ENCODE measurements at places on chromosomes 13 and 19.

DNA sequence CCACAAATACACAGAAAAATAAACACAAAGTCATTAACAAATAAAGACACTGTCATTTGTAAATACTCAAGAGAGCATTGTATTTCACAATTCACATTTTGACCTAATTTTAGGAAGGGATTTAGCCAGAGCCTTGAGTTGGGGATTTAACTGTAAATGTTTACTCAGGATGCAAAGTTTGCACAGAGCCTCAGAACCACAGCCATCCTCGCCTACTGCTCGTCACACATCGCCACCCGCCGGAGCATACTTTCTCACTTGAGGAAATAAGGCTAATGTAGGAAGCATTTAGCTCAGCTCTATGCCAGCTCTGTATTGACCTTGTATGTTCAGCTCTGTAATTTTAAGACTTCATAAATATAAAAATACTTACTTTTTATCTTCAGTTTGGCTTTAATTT is 442.7 kb downstream of the OXGR1 start:
- no peak for DNase-seq

- no peak for DNase-seq
These were observed 73.3 kb downstream of the SLC7A1 start for GRCh38 chr13:29522044-29522685.

DNA sequence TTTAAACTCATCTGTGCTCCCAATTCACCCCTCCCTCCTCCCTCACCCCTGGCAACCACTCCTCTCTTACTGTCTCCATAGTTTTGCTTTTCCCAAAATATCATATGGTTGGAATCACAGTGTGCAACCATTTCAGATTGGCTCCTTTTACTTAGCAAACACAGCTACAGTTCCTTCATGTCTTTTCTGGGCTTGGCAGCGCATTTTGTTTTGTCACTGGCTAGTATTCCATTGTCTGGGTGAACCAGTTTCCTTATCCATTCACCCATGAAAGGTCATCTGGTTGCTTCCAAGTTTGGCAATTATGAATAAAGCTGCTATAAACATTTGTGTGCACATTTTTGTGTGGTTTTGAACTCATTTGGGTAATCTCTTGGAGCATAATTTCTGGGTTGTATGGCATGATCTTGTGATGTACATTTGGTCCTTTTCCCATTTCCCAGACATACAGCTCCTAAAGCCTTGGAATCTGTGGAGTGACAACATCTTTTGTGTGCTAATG is 23.9 kb upstream of the GAS6 start:
- no peak for DNase-seq

GRCh38 chr13:26458196-26458749 is 99.2 kb upstream of the WASF3 start:
- DNase-seq, result no peak

- DNase-seq, result no peak
These were observed 1.4 kb upstream of the GIPC1 start for GRCh38 chr19:14497228-14497921.

DNA sequence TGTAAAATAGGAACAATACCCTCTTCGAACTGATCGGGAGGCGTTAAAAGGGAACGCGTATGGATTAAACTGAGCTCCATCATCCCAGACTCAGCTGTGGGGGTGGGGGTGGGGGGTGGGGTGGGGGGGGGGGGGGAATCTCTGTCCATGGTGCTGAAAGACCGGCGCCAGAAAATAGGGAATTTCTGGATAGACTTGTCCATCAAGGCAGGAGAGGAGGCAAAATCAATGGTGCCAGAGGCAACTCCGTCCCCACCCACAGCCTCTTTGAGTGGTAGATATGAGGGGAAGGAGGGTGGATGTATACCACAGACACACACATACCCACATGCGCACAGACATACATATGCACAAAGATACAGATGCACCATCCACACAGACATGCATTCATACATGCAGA is 37.4 kb downstream of the ZNF787 start:
- no peak for DNase-seq

DNA sequence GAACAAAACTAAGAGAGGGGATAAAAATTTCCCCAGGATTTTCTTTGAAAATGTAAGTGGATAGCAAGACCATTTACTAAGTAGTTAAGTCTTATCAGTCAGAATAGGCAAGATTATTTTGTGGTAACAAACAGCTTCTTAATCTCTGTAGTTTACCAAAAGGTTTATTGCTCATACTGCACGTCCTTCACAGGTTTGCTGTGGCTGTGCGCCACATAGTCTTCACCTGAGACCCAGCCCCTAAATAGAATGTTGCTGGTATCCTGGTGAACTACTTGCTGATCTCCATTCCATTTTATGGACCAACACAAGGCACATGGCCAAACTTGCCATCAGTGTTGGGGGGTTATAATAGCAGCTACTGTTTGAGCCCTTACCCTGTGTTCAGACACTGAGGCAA is 44.6 kb downstream of the FNDC3A start:
- DNase-seq, result no peak

GRCh38 chr19:29645911-29646310 is 19.4 kb upstream of the PLEKHF1 start:
- no peak for DNase-seq

DNA sequence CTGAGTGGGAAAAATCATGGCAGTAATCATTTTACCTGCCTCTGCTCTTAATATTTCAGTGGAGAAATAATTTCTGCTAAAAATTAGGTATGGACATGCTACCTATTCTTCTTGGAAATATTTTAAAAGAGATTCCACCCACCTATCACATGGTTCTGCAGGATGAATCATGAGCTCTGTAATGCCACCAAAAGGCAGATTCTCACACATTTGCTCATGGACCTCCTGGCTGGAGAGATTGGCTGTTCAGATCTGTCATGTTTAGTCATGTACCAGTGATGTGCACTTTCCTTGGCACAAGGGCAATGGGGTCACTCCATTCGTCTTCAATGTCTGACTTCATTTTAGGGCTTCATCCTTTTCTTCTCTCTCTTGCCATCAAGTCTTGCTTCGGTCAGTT is 101.8 kb upstream of the MBNL2 start:
- DNase-seq, result no peak

- DNase-seq, result no peak
These were observed 711.6 kb upstream of the SLITRK6 start for GRCh38 chr13:86510792-86511191.

DNA sequence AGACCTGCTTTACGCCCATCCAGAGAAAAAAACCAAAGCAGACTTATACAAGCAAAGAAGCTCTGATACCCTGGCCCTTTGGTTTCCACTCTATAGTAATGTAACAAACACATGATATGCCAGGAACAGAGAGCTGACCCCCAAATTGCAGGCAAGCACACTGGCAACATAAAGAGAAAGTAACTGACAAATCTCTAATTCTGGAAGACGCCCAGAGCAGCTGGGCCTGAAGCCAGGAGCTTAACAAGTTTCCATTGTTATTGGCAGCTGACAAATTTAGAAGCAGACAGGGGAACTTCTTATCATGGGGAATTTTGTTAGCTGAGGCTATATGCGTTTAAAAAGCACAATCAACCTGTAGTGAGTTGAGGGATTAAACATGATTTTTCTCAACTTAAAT is 158.0 kb downstream of the DLEU7 start:
- DNase-seq, result no peak

GRCh38 chr19:18848878-18849661 is 17.3 kb downstream of the UPF1 start:
- no peak for DNase-seq

- DNase-seq, result no peak
These were observed 10.5 kb downstream of the SLC25A42 start for GRCh38 chr19:19074196-19074882.

GRCh38 chr13:70817576-70817975 is 709.3 kb upstream of the KLHL1 start:
- DNase-seq, result no peak

- no peak for DNase-seq
These were observed 10.8 kb downstream of the WASF3 start for GRCh38 chr13:26568132-26568815.

DNA sequence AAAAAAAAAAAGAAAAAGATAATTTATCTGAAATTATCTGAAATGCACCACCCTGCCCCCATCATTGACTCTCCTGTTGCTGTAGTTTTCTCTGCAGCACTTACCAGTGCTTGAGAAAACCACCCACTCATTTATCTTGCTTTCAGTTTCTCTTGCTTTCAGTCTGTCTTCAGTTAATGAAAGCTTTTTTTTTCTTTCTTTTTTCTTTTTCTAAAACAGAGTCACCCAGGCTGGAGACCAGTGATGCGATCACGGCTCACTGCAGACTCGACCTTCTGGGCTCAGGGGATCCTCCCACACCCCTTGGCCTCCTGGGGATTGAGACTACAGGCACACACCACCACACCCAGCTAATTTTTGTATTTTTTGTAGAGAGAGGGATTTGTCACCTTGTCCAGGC is 4.3 kb upstream of the ACP5 start:
- DNase-seq, result peak; percentile 58

DNA sequence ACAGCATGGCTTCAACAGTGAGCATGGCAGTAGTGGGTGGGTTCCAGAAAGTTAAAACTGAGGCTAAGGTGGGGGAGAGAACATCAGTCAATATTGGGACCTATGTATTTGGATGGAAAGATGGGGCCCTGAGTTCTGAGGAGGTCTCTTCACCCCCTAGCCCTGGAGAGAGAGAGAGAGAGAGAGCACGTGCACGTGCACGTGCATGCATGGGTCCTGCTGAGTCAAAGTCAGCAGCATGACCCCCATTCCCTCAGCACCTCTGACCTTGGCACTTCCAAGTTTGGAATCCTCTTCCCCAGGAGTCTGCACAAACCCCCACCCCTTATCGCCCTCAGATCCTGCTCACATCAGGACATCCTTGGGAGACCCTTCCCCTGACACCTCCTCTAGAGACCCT is 32.5 kb upstream of the CEACAM1 start:
- no peak for DNase-seq

DNA sequence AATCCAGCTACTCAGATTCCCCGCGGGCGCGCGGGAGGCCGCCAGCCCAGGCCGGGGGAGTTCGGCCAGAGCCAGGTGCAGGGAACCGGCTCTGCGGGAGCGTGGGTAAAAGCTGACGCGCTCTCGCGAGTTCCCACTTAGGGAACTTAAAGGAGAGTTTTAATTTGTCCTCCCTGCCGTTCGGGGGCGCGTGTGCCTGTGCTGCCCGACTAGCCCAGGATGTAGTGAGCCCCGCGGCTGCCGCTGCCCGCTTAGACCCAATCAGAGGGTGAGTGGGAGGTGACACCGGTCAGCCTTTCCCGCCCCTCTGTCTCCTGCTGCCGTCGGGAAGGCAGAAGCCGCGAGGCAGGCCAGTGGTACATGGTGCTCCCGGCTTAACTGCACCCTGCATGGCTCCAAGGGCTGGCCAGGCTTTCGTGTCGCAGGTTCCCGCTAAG is 36.0 kb upstream of the NEK3 start:
- DNase-seq, result peak; percentile 72

- DNase-seq, result no peak
These were observed 141 bp downstream of the TRPC4 start for GRCh38 chr13:37869506-37869755.

DNA sequence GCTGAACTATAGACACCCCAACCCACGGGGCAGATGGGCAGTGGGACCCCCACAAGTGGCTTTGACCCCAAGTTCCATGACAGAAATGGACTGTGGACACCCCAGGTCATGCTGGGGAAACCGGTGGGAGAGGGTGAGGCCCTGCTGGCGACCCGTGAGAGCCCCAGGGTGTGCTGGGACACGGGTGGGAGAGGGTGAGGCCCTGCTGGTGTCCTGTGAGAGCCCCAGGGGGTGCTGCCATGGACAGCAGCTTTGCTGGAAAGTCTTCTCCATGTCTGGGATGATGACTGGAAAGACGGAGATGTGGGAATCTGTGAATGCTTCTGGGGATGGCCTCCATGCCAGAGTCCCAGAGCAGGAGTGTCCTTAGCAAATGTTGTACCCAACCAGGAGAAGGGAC is 148.4 kb downstream of the URI1 start:
- DNase-seq, result no peak

GRCh38 chr13:73323615-73324014 is 264.8 kb downstream of the KLF5 start:
- no peak for DNase-seq

GRCh38 chr13:43309311-43309710 is 285.9 kb downstream of the DNAJC15 start:
- no peak for DNase-seq

GRCh38 chr13:78306519-78307206 is 296.7 kb downstream of the POU4F1 start:
- no peak for DNase-seq

GRCh38 chr19:11612816-11613511 is 15.7 kb downstream of the ZNF627 start:
- no peak for DNase-seq

DNA sequence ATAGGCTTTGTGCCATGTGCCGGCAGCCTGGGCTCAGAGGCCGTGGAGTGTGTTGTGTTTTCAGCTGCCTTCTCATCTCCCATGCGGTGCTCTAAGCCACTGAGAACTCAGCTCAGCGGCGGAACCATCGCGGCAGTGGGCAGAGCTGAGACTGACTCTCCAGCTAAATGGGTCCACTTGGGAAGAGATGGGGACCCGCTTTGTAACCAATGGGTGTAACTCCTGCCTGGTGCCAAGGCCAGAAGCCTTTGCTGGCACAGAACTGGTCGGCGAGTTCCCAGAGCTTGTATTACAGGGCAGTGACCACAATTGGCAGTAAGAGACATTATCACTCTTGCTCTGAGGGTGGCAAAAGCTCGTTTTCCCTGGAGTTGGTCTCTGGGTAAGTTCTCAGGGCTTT is 183.0 kb downstream of the STK24 start:
- DNase-seq, result no peak

GRCh38 chr13:109344552-109345157 is 441.7 kb downstream of the IRS2 start:
- DNase-seq, result no peak

GRCh38 chr13:55560331-55560730 is 1580.4 kb upstream of the PRR20A start:
- no peak for DNase-seq

DNA sequence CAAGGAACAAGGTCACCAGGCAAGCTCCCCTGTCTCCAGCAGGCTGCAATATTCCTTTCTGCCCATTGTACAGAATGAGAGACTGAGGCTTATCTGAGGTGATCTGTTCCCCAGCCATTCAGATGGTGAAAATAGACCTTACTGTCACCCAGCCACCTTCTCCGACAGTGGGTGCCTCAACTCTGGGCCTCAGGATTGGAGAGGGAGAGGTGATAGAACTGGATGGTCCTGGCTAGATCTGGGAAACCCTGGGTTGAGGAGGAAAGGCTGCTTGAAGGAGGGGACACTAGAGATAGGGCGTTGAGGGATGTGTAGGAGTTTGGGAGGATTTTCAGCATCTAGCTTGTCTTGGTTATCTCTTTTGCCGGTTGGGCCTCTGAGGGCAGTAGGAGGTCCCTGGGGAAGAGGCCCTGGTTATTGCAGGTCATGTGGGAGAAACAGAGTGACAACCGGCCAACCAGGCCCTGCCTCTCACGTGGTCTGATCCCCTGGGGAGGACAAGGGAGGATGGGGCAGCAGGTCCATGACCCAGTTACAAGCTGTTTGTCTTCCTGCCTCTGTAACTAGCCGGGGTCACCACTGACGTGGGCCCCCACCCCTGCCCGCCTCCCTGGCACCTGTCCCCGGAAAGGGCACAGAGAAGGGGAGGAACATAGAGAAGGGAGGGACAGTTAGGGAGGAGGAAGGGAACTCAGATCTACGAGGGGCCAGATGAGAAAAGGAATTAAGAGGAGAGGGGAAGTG is 8.2 kb downstream of the NFIC start:
- no peak for DNase-seq
